ENCODE measurements at places on chromosomes 12 and 14. TPM values are rescaled to one million over a fixed set of nuclear protein-coding genes. Genes with fewer than 3 reads are reported as not detected.
A peak's percentile ranks its signal among the peaks of the same experiment; 100 is the strongest.

DNA sequence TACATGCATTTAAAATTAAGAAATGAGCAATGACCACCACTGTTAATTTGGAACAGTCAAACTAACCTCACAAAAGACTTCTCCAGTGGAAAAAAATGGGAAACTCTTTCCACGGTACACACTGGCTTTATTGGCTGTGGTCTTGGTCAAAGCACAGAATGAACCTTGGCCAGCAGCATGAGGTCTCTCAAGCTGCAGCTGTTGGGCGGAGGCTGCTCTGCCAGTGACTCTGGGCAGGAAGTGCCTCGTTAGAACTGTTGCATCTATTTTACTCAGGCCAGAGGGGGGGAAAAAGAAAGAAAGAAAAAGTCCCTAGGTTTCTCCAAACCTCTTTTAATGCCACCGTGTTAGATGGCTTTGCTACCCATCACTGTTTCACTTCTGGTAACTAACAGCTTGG is 279.8 kb upstream of the DIO2 start:
- no peak for DNase-seq

DNA sequence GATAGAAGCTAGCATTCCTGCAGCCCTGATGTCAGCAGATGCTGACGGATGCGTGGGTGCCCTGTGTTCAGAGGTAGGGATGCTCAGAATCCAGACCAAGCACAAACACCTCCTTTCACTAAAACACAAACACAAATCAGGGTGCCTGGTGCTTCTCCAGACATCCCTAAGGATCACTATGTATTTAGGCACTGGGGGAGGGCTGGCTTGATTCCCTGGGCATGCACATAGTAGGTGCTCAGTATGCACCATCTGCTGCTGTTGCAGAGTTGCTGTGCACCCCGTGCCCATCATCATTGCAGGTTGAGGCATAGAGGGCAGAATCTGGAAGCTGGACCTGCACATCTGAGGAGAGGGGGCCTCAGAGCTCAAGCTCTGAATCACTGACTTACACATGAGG is 114.8 kb downstream of the PHETA1 start:
- no peak for DNase-seq

- DNase-seq = no peak
Observed at GRCh38 chr12:9928607-9929006, 3.6 kb downstream of the CLEC2A start.

GRCh38 chr12:2984249-2984648 is 25.1 kb downstream of the TEAD4 start:
- DNase-seq = no peak

DNA sequence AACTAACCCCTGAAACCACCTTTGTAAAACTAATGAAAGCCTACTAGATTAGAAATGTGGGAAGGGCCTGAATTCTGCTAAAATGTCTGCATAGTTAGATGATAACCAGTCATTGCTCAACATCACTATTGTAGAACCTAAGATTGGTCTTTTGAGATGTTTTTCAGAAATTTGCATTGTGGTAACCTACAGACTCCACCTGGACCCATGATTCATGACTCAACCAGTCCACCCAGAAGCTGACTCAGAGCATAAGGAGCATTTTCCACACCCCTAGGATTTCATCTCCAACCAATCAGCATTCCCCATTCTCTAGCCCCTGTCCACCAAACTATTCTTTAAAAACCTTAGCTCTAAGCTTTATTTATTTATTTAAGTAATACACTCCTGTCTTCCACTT is 30.4 kb upstream of the CHGA start:
- no peak for DNase-seq

- no peak for DNase-seq
Observed at GRCh38 chr12:38555620-38556591, 239.3 kb downstream of the ALG10B start.

GRCh38 chr12:85466890-85467289 is 186.9 kb downstream of the ALX1 start:
- DNase-seq = no peak

DBX2 gene
- total RNA-seq = not detected

- no peak for DNase-seq
Observed at GRCh38 chr12:9948606-9949296, 16.6 kb upstream of the CLEC2A start.

- DNase-seq = no peak
Observed at GRCh38 chr14:88188745-88189416, 134.2 kb downstream of the KCNK10 start.

- DNase-seq = no peak
Observed at GRCh38 chr12:68297929-68298328, 34.2 kb downstream of the MDM1 start.

TTC8 gene
- 15.1 TPM for total RNA-seq

GRCh38 chr12:115267891-115268290 is 583.9 kb upstream of the TBX3 start:
- no peak for DNase-seq

GRCh38 chr12:5432011-5432400 is at the start of gene NTF3:
TSS of gene NTF3 (plus strand) at chr12:5432108. CDS start at chr12:5432325, 217 bp downstream.
- DNase-seq = no peak

DNA sequence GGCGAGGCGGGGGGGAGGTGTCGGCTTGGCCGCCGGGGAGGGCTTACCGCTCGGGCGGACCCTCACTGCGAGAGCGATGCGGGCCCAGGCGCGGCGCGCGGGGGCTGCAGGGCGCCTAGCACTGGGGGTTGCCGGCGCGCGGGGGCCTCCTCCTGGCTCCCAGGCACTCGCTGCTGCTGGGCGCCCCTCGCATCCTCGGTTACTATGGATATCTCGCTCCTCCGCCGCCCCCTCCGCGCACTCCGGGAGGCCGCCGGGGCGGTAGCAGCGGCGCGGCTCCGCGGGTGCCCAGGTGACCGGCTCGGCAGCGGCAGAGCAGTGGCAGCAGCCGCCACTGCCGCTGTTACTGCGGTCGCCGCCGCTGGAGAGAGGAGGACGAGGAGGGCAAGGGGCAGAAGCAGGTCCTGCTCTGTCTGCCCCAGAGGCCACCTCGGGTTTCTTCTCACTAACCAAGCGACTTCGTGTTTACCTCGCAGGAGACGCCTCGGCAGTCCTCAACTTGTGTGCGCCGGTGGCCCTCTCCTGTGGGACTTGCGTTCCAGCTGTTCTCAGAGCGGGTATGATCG is 250.1 kb downstream of the APAF1 start:
- no peak for DNase-seq

DNA sequence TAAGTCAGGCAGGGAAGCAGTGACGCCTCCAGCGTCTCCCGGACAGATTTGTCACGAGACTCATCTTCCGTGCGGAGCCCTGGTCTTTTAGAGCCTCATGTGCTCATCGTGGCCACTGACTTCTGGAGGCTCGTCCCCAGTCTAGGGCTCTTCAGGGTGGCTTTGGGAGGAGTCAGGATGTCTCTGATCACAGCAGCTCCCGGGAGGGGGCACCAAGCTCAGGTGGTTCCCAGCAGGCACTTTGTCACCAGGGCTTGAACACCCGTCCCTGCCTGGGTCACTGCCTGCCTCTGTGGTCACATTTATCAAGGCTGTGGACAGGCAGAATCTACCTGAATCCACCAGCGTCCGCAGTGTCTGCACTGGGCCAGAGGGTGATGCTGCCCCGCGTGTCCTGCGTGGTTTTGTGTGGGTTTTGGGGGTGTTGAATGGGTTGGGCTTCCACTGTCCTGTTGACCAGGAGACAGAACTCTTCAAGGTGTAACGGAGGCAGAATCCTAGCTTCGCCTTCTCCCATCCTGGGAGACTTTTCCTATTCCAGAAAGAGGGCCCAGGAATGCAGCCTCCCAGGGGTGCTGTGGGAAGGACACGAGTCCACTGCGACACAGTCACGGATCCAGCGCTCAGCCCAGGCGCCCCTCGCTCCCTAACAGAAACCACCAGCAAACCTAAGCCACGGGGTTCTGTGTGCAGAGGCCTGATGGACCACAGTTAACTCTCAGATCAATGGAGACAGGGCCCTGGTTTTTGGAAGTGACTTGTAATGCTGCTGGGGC is 132.3 kb downstream of the ADGRD1 start:
- DNase-seq = no peak

DNA sequence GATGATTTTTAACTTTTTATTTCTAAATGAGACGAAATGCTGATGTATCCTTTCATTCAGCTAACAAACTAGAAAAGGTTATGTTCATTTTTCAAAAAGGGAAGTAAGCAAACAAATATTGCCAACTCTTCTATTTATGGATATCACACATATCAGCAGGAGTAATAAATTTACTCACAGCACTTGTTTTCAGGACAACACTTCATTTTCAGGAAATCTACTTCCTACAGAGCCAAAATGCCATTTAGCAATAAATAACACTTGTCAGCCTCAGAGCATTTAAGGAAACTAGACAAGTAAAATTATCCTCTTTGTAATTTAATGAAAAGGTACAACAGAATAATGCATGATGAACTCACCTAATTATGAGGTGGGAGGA is 139.6 kb downstream of the HMGA2 start:
- no peak for DNase-seq

GRCh38 chr12:9702255-9702654 is 30.6 kb downstream of the CLECL1 start:
- no peak for DNase-seq

GRCh38 chr12:130992448-130992847 is 38.7 kb downstream of the ADGRD1 start:
- DNase-seq = no peak

DNA sequence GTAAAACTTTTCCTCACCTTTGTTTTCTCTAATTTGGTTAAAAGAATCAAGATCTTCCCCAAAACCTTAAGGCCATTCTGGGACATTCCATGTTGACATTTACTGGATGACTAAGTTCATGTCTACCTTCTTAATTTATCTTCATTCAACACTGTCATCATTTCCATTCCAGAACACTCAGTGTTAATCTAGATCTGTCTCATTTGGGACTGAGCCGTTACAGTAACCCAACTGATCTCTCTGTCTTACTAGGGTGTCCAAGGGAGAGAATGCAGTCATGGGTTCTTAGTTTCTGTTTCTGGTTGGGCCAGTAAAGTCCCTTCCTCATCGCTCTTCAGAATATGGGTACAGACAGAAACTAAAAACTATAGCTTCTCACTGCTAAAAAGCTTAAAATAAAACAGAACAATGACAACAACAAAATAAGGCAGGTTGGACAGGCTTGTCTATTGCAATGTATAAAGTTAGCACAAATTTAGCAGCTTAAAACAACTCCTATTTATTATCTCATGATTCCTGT is 144.8 kb downstream of the ASCL1 start:
- no peak for DNase-seq

GRCh38 chr12:21941506-21942376 is 515 bp upstream of the ABCC9 start:
- DNase-seq = no peak

ZDHHC22 gene
- total RNA-seq = not detected

DNA sequence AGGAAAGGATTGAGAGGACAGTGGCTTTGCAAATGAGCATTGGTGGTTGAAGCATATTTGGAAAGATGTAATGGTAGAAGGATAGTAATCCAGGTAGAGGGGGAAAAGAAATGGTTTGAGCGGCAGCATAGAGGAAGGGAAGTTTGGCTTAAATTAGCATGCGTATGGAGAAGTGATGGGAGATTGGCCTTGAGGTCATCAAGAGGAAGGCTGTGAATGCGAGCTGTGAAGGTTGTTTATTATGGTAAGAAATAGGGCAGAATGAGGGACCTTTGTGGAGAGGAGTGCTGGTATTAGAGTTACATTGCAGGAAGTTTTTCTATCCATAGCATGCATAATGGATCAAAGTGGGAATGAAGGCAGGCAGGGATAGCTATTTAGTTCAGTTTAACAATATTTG is 162.1 kb downstream of the TMTC2 start:
- DNase-seq = no peak

AKAP3 gene
- 0.67 TPM for total RNA-seq

DNA sequence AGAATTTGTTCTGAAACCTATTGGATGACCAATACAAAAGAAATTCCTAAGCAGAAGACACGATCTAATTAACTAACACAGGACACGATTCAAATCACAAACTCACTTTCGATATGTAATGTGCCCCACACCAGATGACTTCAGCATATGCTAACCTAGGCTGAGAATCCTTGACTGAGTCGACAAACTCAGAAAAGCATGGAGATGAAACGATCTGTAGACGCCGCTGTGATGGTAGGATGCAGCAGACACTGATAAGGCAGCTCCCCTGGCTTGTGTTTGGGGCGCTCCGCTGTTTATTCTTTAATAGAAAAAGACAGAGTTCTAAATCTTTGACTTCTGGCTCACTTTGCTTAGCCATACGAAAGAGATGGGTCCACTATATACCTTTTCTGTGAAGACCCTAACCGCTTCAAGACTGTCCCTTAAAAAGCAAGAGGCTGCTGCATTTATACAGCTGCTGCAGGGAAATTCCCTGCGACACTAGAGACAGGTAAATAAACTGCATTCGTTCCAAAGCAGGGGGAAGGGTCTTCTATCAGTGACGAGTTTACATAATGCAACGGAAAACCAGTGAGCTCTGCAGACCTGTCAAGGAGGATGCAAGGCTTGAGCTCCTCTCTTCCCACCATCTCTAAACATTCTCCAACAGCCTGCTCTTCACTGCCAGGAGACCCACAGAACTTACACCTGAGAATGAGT is 929 bp downstream of the CHD8 start:
- no peak for DNase-seq

DNA sequence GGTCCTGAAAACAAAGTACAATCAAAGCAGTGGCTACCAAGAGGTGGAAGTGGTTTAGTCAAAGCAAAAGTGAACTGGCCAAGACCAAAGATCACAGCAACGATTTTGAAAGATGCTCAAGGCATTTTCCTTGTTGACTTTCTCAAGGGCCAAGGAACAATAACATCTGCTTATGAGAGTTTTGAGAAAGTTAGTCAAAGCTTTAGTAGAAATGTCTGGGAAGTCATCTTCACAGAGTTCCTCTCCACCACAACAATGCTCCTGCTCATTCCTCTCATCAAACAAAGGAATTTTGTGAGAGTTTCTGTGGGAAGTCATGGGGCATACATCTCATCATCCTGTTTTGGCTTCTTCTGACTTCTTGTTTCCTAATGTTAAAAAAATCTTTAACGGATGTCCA is 80.1 kb downstream of the PLEKHA5 start:
- no peak for DNase-seq

- DNase-seq = no peak
Observed at GRCh38 chr12:108531929-108532848, 17.1 kb downstream of the FICD start.

- DNase-seq = peak; percentile 94
Observed at GRCh38 chr12:124518051-124518932, 49.1 kb downstream of the NCOR2 start.

TRIM9 gene
- 0.35 TPM for total RNA-seq

REC8 gene
- total RNA-seq = 18.6 TPM

HOXC13 gene
- total RNA-seq = not detected

DNA sequence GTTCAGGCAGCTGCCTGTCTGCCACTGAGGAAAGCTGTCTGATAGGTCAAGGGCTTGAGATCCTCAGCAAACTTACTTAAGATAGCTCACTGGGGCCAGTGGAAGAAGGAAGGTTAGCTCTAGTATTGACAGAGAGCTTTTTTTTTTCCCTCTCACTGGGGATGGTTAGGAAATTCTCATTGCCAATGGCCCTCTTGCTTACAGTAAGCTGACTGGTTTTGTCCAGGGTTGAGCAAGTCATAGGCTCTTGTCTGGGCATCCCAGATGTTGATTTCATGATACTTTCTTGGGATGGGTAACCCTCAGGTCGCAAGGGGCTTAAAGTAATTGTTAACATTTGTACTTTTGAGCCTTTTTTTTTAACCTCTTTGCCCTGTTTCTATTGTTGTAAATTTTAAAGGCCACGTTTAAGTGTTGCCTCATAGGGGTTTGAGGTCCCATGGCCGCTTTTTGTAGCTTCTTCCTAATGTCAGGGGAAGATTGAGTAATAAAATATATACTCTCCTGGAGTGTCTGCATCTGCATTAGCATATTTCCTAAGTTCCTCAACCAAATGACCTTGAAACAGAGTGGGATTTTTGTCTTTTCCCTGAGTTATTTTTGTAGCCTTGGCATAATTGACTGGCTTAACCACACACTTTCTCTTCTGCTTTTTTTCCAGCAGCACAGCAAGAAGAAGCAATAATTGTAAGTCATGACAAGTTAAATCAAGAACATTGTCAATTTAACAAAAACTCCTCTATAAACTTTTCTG is 716.0 kb downstream of the LRFN5 start:
- DNase-seq = no peak

Data from Peyer's patch (tissue), 4 donors.